ENCODE measurements at places on chromosomes 16 and 17.

DNA sequence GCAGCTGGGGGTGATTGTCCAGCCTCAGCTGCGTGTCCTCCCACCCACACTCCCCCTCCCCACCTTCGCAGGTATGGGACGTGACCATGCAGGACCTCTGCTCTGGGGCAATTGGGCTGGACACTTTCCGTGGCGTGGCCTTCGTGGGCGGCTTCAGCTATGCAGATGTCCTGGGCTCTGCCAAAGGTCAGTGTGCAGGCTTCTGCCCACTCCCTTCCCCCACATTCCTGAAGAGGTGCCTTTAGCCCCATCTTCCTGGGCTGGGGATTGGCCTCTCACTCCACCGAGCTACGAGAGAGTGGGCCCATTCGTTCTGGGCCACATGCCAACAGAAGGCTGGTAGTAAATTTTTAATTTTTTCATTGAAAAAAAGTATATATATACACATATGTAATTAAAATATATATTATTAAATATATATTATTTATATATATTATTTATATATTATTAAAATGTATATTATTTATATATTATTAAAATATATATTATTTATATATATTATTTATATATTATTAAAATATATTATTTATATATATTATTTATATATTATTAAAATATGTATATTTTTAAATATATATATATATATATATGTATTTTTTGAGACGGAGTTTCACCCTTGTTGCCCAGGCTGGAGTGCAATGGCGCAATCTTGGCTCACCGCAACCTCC is 18.5 kb downstream of the PFAS start:
- no peak for DNase-seq

GRCh38 chr17:65368341-65368740 is 193.1 kb downstream of the AXIN2 start:
- no peak for DNase-seq

DNA sequence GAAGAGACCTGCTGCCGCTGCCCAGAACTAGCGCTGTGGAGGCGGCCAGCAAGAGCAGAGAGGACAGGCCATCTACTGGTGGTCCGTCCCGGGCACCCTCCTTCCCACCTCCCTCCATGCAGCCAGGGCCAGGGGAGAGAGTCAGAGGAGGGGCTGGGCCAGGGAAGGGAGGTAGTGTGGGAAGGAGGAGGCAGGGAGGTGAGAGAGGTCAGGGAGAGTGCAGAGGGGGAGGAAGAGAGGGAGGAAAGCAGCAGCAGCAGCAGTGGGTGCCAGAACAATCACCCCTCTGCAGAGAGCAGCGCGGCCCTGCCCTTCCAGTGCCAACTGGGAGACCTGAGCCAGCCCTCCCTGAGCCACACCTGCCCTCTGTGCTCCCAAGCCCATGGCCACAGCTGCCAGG is 6.6 kb downstream of the C16orf95 start:
- DNase-seq = no peak

GRCh38 chr16:30030841-30031413 is at the start of gene TLCD3B:
TLCD3B (minus strand) TSS chr16:30031271; CDS start chr16:30030527, 744 bp downstream.
- no peak for DNase-seq

DNA sequence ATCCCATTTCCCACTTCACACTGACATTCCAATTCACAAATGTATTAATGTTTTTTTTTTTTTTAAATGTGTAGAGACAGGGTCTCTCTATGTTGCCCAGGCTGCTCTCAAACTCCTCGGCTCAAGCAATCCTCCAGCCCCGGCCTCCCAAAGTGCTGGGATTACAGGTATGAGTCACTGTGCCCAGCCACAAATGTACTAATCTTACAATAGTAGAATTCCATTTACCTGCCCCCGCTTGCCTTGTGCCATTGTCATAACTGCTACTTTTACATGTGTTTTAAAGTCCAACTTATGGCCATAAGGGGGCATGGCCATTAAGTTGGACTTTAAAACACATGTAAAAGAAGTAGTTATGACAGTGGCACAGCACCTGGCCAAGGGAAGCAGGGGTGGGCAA is 4.6 kb downstream of the MMP28 start:
- no peak for DNase-seq

DNA sequence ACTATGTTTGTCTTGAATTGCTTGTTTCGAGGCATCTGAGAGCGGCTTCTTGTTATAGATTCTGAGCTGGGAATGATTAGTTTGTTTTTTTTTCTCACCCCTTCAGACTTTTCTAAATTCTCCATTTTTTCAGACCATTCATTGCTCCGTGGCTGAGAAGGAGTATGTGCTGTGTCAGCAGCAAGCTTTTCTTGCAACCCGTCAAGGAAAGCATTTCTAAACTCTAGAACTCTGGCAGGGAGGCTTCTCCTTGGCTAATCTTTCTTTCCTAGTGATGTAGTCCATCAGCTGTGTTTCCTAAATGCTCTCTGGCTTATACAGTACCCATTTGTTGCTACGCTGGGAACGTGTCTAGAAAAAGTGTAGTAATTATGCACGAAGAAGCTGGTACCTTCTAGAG is 133.5 kb downstream of the FTO start:
- no peak for DNase-seq

GRCh38 chr17:41579484-41580243 is 7.0 kb downstream of the KRT14 start:
- DNase-seq = peak; percentile 65

- no peak for DNase-seq
Measured at GRCh38 chr16:87845807-87846619, 23.3 kb downstream of the SLC7A5 start.

- no peak for DNase-seq
Measured at GRCh38 chr16:67667453-67667816, 821 bp downstream of the C16orf86 start.

DNA sequence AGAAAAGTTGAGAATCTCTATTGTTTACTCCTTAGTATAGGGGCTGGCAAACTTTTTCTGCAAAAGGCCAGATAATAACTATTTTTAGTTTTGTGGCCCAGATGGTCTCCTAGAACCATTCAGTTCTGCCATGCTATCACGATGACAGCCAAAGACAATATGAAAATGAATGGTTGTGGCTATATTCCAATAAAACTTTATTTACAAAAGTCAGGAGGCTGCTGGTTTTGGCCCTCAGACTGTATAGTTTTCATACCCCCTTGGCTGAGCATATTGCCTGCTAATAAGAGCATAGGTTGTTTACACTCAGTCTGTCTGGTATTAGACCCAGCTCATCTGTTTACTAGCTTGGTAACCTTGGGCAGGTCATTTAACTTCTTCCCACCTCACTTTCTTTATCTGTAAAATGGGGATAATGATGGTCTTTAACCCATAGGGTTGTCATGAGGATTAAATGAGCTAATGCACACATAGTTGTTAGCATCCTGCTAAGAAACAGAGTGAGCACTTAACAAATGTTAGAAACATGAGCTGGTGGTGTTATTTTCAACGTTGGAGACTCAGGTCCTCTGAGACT is 156.3 kb downstream of the MSI2 start:
- no peak for DNase-seq

DNA sequence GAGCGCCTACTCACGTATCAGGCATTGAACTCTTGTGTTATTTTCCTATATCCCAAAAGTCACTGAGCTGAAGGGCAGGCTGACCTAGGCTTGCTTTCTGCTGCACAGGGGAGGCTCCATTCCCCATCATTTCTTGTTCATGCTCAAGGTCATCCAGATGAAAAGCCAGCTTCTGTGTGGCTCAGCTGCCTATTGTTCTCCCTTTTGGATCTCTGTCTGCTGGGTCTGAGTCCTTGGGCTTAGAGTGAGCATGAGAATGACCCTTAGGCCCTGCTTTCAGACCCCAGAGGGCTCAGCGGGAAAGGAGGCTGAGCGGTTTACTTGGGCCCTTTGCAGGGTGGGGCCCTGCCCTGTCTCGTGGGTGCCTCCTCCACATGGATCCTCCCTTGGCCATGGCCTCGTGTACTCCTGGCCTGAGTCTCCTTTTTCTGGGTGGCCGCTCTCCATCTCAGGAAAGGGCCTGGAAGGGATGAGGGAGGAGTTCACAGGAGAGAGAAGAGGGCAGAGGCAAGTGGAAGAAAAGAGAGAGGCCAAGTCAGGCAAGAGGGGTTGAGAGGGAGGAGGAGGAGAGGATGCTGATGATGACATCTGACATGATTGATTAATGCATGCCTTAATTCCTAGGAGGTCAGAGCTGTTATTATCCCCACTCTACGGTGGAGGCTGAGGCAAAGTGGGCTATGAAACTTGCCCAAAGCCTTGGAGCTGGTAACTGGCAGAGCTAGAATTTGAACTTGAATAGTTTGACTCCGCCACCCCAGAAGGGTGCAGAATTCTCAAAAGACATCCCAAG is 19.8 kb upstream of the MAP3K14 start:
- no peak for DNase-seq

DNA sequence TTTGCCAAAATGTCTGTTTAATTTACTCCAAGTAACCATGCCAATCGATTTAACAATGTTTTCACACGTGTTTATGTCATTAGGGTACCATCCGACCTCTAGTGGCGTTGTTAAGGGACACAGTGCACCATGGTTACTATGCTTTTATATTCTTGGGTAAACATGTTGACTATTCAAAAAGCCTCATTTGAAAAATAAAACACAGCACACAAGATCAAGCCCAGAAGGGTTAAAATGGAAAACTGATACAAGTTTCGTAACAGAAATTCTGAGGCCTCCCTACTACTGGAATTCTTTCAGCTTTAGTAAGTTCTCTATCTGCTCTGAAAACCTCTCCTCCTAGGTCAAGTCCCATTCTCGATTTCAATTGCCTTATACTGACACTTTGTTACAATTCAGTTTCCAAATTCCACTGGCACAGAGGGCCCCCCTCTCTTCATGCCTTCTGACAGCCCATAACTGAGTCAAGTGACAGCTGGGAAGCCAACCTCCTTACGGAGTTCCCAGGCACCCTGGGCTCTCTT is 2.1 kb downstream of the CFAP20 start:
- peak; percentile 44 for DNase-seq

- no peak for DNase-seq
Measured at GRCh38 chr17:79027274-79027924, 3.4 kb downstream of the C1QTNF1 start.

DNA sequence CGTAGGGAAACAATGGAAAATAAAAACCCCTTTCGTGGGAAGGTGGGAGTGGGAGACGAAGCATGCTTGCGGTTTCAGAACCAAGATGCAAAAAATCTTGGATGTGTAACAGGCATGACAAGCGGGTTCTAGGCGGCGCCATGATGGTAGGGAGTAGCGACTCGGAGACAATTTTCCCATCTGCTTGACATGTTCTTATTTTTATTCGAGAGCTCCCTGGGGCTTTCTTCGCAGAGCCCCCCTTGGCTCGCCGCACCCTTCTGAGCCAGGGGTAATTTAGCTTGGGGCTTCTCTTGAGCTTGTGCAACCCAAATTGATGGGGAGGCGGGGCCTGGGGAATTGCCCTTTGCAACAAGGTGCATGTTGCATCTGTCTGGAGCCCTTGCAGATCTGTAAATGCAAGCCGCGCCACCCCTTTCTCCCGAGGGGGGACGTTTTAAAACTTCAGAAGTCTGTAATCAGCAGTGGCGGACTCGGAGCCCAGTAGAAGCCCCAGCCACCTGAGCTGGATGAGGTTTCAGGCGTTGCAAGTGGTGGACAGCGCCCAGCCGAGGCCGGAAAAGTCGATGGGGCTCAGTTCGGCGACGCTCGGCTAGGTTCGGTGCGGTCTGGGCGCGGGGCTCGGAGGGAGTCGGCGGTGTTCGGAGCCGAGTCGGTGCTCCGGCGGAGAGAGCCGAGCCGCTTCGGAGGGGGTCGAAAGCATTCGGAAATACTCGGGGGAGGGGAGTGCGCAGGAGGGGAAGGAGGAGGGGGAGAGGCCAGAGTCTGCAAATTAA is 2.9 kb downstream of the GNAO1 start:
- DNase-seq = peak; percentile 20

- DNase-seq = no peak
Measured at GRCh38 chr17:51275381-51275780, 15.0 kb downstream of the UTP18 start.

- DNase-seq = no peak
Measured at GRCh38 chr16:67782567-67783352, 23.6 kb downstream of the RANBP10 start.

DNA sequence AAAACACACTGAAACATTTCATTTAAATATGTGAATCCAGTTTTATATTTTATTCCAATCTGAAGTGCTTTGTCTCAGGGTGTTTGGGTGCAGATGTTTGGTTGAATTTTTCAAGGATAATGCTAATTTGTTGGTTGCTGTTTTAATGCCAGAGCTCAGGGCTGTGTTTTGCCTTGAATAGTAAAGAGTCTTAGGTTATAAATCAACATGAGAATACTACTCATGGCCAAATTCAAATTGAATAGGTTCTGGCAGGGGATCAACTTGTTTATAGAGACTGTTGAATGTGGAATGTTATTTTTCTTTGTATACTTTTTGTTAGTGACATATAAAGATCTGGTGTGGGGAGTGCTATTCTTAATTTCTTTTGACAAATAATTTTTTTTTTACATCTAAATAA is 18.8 kb downstream of the TOM1L1 start:
- DNase-seq = no peak

- DNase-seq = no peak
Measured at GRCh38 chr16:24822974-24823373, 22.8 kb upstream of the SLC5A11 start.

Measured in NB4 (cell line).